Fibroblast of skin of left quadriceps (primary cell): ENCODE measurements at places on chromosomes 5 and 9.

DNA sequence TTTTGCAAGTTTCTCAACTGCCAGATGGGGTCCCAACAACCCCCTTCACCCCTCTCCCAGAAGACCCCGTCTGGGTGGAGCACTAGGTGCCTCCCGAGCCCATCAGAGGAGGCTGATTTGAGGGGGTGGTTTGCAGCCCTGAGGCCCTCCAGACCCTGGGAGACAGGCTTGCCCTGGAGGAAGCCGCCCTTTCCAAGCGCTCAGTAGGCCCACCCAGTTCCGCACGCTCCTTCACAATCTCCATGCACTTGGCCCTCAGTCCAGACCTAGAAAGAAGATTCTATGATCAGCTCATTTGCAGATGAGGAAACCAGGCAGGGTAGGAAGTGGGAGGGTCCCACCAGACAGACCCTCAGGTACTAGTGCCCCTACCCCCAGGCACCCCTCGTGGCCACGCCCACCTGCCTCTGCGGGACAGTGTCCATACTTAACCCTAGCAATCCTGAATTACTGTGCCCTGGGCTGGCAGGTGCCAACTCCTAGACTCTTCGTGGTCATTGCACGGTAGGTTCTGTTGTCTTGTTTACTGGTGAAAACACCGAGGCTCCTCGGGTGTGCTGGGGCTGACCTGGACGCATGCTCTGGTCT, 22.3 kb downstream of the OR2V1 start:
- DNase-seq = no peak

DNA sequence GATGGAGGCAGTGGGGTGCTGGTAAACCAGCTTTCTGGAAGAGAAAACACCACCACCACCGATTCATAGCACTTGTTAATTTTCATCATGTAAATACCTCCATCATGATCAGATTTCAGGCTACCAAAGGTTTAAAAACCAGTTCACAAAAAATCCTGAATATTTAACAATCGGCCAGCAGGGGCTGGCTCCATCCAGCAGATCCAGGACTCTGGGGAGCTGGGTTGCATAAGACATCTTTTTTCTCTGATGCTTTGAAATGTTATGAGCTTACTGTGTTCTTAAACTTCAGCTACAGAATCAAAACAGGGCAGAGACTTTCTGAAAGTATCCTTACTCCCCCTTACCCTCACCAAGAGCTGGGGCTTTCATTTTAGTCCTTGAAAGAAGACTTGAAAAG, 14.6 kb upstream of the RNF183 start:
- DNase-seq = no peak

DNA sequence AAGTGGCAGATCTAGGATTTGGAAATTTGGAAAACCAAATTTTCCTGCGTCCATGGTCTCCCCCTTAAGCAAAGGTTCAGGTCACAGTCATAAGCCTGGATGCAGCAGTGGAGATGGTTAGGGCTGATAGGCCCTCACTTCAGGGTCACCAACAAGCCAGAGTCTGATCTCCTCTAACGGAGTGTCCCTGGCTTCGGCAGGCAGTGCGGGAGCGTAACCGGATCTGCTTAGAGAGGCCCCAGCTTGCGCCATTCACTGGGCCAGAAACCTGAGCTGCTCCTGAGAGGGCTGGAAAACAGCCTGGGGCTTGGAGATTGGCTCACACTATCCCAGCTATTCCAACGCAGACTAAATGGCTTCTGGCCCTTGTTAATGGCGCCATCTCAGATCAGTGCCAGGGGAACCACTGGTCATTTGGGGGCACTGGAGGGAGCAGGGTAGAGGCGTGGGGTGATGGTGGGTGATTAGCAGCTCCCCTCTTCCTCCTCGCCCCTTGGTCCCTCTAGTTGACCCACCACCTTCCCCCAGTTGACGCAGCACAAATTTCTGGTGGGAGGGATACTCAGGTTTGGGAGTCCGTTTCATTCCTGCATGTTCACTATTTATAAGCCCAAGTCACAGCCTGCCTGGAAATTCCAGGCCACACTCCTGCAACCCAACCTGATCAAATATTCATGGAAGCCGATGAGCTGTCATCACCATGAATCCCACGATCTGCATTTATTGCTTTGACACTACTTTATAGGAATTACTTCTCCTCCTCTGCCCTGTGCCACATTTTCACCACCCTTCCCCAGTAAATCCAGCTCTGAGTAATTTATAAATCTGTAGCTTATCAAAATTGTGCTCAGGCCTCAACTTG, 134.6 kb upstream of the CPEB4 start:
- DNase-seq = peak; percentile 10

GRCh38 chr5:33468775-33469435, 28.1 kb downstream of the TARS1 start:
- DNase-seq = no peak

- DNase-seq = no peak
These were observed 11.5 kb downstream of the GPR150 start for GRCh38 chr5:95631255-95631958.

DNA sequence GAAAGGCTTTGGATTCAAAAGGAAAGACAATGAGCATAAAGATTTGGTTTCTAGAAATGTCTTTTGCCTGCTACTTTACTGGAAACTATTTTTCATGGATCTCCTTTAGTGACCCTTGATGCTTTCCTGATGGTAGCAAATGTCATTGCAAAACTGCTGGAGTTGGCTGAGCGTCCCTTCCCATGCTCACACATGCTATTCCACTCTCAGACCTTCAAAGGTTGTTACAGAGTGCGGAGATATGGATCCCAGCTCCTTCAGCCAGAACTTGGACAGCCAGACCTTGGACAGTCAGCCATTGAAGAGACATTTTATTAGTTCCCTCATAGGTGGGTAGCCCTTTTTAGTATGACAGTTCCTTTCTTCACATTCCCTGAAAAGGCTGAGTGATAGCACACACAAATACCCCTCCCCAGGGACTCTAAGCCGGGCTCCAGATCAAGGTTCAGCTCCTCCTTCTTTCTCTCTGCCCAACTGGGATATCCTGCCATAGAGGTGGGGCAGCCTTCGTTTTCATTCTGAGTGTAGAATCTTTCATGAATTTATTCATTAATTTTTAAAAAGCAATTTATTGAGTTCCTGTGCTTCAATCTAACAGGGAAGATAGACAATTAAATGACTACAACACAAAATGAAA, 153.3 kb upstream of the SLC44A1 start:
- no peak for DNase-seq

GRCh38 chr5:68805444-68805843, 288.4 kb upstream of the SLC30A5 start:
- DNase-seq = no peak

- no peak for DNase-seq
These were observed 24.7 kb downstream of the LHX6 start for GRCh38 chr9:122204055-122204454.

- DNase-seq = no peak
These were observed 13.8 kb upstream of the ZDHHC11 start for GRCh38 chr5:864492-865167.

GRCh38 chr5:54703133-54703532, 185.6 kb downstream of the SNX18 start:
- peak; percentile 45 for DNase-seq

GRCh38 chr9:87354147-87354546, 143.5 kb upstream of the DAPK1 start:
- DNase-seq = no peak

- DNase-seq = no peak
These were observed 35.6 kb upstream of the SMU1 start for GRCh38 chr9:33112094-33112493.
